ENCODE measurements at places on chromosomes 16 and 17.

GRCh38 chr16:63890723-63891122 lies 1231.1 kb downstream of the CDH11 start:
- DNase-seq = no peak

GRCh38 chr17:61331178-61331577 lies 68.5 kb upstream of the TBX2 start:
- DNase-seq = no peak

DNA sequence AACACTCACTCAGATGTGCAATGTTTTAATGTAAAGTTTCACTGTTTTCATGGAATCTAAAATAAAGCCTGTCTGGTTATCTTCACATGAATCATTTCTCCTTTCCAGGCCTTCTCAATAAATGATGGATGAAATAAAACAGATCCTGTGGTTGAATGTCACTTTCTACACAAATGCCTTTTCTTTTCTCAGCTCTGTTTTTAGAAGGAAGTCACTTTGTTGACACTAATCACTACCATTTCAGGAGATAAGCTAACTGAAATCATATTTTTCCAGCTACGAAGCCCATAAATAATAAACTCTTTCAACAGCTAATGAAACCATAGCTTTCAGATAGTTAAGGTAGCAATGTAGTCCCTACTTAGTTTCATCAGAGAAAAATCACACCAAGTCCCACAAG lies 17.9 kb downstream of the NME2 start:
- no peak for DNase-seq

DNA sequence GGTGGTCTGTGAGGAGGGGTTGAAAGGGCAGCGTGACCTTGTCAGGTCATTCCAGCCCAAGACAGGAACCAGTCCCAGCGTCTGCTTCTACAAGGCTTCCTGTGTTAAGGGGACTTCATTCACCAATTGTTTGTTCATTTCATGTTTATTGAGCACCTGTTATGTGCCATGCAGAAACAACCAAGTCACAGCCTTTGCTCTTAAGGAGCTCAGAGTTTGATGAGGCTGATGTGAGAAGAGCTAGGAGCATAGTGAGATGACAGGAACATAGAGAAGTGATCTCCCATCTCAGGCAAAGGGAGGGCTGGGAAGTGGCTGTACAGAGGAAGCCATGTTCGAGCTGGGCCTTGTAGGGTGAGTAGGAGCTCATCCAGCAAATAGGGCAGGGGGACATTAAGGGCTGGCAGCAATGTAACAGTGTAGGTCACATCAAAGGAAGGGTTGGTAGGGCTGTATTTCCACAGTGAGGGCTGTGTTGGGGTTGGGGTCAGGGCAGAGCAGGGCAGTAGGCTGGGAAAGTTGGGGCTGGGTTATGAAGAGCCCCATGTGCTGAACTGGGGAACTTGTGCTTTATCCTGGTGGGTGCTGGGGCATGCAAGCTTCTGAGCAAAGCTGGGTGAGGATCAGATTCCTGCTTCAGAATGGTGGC lies 79.8 kb downstream of the ARHGAP23 start:
- no peak for DNase-seq

GRCh38 chr17:4317610-4318009 lies 48.9 kb downstream of the UBE2G1 start:
- DNase-seq = no peak

DNA sequence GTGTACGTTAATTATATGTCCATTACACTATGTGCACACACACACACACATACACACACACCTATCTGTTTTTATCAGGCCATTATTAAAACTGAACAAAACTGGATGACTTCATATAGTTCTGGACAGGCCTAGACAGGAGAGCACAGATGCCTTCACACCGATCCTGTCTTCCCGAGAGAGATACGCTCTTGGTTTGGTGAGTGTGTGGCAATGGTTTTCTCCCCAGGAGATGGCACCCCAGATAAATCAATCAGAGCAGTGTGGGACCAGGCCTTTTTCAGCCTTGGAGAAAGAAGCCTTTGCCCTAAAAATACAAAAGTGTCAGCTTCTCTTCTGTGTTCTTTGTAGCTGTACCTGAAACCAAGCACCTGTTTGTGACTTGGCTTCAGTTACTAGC lies 83.7 kb downstream of the CPPED1 start:
- DNase-seq = no peak

DNA sequence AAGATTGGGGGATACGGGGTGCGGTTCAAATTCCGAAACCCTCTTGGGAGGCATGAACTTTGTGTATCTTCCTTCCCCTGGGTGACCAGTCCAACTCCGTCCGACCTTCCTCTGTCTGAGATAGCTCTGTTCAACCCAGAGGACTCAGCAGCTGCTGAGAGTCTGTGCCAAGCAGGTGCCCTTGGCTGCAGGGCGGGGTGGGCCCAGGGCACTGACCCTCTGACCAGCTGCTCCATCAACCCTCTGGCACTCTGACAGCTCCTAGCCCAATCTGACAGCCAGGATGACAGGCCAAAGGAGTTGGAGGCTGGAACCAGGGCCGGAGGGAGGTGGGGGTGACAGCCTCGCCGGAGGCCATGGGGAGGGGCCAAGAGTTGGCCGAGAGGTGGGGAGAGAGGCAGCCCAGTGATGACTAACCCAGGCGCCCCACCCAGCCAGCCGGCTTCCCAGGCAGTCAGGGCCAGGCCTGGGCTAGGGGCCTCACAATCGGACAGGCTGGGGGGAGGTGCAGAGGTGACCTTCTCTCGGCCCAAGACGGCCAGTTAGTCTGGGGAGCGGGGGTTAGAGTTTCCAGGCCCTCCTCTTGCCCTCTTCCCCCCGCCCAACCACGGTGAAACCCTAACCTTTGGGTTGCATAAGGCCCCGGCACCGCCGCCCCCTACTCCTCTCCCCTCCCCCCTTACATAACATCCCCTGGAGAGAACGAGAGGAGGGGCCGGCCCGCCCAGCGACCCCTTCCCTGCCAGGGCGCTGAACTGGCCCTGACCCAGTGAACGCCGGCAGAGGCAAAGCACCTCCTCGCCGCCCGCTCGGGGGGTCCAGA lies 5.0 kb upstream of the TLCD2 start:
- peak; percentile 87 for DNase-seq

DNA sequence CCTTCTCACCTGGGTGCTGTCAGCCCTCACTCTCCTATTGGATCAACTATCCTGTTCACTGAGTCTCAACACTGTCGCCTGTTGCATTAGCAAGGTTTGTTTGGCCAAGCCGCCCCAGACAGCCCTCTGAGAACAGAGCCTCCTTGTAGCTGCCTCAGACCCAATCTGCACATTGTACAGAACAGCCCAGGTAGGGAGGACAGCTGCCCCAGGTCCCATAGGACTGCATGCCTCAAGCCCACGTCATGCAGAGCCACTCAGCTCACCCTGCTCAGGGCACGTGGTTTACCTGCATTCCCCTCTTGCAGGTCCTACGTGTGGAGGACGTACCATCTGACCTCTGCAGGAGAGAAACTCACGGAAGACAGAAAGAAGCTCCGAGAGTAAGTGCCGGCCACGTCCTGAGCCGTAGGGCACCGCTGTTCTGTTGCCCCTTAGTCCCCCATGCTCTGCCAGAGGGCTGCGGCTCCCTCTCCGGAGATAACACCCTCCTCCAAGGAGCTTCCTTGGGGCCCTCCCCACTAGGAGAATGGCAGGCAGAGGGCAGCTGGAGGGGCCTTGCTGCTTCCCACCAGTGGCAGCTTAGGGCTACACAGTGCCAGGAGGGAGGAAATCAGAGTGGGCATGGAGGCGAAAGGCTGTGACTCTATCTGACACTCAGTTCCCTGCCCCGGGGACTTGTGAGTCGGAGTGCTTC lies 2.8 kb downstream of the SNRNP25 start:
- DNase-seq = no peak

GRCh38 chr16:24950275-24950674 lies 64.9 kb downstream of the ARHGAP17 start:
- DNase-seq = peak; percentile 38

DNA sequence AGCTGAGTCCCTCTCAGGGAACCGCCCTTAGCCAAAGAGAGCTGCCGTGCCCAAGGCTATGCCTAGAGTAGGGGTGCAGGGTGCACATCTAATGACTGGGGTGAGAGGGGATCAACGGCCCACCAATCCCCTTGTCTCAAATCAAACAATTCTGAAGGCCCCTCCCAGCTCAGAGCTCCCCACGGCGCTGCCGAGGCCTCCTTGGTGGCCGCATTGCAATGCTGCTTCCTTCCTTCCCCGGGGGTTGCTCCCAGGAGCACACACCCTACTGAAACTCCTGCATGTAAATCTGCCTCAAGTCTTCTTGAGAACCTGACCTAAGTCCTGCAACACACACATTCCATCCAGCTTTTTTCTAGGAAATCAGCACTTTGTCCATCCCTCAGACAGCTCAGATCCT lies 80.6 kb upstream of the RCVRN start:
- no peak for DNase-seq

- DNase-seq = no peak
Measured at GRCh38 chr17:65011047-65011446, 45.5 kb downstream of the GNA13 start.

DNA sequence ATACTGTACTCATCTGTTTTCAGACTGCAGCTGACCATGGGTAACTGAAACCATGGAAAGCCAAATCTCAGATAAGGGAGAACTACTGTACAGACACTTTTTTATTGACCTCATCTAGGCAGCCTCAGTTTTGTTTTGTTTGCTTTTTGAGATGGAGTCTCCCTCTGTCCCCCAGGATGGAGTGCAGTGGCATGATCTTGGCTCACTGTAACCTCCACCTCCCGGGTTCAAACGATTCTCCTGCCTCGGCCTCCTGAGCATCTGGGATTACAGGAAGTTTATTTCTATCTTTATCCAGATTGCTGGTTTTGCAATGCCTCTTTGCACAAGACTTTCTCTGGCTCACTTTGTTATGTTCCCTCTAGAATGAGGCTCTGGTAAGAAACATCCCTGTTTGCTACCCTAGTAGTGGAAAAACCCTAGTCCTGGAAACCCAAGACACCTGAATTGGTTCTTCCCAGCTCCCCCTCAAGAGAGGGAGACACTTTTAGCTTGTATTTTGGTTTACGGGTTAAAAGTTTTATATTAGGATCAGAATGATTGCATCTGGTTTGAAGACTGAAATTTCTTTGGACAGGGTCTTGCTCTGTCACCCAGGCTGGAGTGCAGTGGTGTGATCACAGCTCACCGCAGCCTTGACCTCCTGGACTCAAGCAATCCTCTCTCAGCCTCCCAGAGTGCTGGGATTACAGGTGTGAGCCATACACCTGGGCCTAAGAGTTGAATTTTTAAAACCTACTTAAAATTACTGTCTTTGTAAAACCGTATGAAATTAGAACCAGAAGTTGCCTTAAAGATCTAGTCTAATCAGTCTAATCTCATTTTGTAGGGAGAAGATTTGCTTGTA lies 38.9 kb downstream of the ZNF207 start:
- no peak for DNase-seq

DNA sequence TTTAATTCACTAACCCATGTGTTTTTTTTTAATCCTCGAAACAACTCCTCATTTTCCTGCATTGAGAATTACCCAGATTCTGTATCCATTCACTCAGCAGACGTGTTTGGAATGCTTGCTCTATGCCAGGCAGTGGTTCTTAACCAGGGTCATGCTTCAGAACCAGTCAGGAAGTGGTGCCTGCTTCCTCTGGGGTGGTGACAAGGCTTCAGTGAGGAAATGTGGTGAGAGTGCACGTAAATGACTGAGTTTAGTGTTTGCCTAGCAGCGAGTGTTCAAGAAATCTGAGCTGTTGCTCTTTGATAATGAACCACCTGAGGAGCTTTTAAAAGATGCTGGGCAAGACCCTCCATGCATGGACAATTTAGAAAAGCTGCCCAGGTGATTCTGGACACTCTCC lies 9.9 kb downstream of the ZFP90 start:
- DNase-seq = no peak

DNA sequence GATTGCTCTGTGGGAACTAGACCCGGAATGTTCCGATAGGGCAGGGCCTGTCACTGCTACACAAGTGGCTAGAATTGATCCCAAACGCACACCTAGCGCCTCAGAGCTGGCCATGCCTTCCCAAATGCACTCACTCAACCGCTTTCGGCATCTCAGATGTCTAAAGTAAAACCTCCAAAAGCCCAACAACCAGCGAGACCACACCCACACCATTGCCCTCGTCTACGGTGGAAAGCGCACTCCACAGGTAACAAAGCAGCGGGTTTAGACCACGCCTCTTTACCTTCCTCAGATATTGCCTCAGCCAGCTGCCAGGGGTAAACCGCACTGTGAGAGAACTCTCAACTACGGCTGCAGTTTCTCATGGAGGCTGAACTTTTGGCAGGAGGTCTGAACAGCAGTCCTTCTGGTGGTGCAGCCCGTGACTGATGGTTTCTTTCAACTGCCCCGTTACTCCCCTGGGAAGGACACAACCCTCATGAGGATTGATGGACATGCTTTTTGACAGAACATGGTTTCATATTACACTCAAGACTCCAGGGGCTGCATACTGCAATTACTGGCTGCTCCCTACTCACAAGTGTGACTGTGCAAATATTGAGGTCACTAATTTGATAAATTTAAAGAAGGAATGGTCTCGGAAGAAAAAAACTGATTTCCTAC lies 34.5 kb downstream of the USP7 start:
- DNase-seq = no peak

DNA sequence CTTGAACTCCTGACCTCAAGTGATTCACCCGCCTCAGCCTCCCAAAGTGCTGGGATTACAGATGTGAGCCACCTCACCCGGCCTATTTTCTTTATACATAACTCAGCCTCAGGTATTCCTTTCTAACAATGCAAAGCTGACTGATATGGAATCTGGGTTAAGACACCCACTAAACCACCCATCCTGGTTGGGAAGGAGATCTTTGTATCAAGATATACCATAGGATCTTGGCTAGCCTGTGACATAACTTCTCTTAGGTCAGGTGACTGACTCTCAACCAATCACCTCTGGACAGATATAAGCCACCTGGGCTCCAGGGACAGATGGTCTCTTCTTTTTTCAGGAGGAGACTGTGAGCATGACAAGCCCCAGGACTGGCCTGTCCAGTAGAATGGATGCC lies 51.2 kb upstream of the NKD1 start:
- DNase-seq = no peak

- peak; percentile 83 for DNase-seq
Measured at GRCh38 chr17:79792984-79793923, 3.6 kb downstream of the CBX8 start.

- no peak for DNase-seq
Measured at GRCh38 chr17:81253358-81254131, 14.4 kb downstream of the NDUFAF8 start.

DNA sequence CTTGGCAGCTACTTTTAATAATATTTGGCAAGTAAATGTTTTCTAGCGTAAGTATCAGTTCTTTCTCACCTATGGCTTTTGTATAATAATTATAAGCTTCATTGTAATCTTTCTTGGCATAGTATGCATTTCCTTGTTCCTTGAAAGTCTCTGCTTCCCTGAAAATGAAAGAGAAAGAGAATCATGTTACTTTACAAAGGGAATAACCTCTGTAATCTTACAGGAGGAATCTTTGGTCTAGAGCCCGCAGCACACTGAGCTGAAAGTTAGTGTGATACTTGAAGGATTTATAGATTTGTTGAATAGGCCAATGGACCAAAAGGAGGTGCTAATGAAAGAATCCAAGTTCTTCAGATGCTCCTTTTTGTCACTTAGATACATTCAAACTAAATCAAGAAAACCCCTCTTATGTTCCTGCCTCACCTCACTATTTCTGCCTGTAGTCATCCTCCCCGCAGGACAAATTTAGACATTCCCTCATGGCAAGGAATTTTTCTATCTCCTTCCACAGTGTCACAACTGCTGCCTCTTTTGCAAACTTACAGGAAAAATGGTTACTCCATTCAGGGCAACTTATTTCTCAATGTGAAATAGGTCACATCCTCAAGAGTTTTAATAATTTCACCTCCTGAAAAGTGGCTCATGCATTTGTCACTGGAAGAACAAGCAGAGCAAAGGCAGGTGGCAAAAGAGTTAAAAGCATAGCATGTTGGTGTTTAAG lies 16.7 kb downstream of the DNAJC7 start:
- DNase-seq = no peak

Measured in GM04504 (cell line).